ENCODE measurements at places on chromosomes 1 and 21. TPM values are rescaled to one million over a fixed set of nuclear protein-coding genes. Genes with fewer than 3 reads are reported as not detected.

DNA sequence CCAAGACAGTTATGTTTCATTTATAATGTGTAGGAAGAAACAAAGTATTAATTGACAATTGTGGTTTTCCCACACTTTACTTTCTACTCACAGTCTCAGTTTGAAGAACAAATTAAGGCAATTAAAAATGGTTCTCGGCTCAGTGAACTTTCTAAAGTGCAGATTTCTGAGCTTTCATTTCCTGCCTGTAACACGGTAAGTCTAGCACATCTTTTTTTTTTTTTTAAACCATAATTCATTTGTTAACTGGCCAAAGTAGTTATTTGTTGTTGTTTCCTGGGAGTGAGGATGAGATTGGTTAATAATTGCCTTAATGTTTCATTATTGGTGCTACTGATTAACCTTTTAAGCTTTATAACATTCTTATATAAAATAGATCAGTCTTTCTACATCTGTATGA, 75.1 kb downstream of the VPS26C start:
- no peak for DNase-seq

- no peak for DNase-seq
Observed at GRCh38 chr21:35139382-35139715, 90.2 kb upstream of the RUNX1 start.

GRCh38 chr1:242800521-242800920, 276.0 kb upstream of the PLD5 start:
- DNase-seq: no peak

LIN28A gene
- not detected for total RNA-seq

NBPF8 gene
- total RNA-seq: 13.0 TPM

DNA sequence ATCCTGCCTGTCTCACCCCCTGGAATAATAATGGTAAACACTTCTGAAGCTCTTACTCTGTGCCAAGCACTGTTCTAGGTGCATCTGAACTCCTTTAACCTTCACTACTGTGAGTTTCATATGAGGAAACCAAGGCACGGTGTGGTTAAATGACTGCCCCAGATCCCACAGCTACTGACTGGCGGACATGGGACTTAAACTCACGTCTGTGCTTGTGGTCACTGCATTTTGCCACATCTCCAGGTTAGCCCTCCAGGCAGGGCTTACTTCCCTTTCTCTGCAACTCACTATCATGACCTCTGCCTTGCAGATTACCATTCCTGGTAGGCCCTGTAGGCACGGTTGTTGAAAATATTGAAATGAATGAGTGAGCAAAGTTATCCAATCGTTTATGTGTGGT, 83.4 kb downstream of the ADSS2 start:
- no peak for DNase-seq

SPRR5 gene
- 1.3 TPM for total RNA-seq

DNA sequence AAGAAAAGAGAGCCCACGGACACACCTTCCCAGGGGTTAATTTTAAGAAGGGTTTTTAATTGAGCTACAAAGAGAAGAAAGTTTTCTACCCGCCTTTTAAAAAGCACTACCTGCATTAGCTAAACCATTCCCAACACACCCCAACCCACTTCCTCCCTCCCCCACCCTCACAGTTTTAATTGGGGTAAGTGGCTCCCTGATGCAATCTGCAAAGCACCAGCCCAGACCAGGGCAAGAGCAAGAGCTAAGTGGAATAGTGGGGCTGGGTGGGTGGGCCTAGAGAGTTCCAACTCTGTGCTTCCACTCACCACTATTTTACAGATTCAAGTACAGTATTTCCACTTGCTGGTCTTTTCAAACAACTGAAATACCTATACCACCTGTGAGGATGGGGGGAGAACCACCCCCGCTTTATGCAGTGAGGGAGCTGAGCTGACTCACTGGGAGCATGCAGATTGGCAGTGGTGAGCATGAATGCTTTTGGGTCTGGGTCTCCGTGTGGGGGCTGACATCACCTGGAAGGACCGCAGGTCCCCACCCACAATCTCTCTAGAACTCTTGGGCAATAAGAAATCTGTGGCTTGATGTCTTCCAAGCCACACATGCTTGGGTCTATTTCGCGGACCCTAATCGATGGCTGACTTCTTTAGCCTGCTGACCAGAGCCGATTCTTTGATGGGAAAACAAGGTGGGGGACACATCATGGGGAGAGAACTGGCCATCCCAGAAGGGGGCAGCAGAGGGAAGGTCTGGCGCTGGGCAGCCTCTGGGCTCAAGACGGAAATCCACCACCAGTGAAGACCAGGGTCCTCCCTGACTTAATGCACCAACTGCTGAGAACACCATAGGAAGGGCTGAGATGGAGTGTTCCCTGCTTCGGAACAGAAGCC, 95.5 kb downstream of the SSBP3 start:
- no peak for DNase-seq

Data from esophagus squamous epithelium (tissue), 5 donors.